ENCODE measurements at places on chromosomes 13 and 19. TPM values are rescaled to one million over a fixed set of nuclear protein-coding genes. Genes with fewer than 3 reads are reported as not detected.

Gene PEX11G
- 4.2 TPM for total RNA-seq

Gene TMEM205
- 170 TPM for total RNA-seq

Gene EFNA2
- total RNA-seq, result not detected

Gene NLRP9
- total RNA-seq, result not detected

Gene REXO1
- 30.5 TPM for total RNA-seq

Gene DLEU7
- 1.7 TPM for total RNA-seq

Gene PROZ
- not detected for total RNA-seq

Gene DPRX
- total RNA-seq, result not detected

Gene METTL21C
- not detected for total RNA-seq

Gene GFY
- not detected for total RNA-seq

Gene TMEM38A
- total RNA-seq, result 2.2 TPM

Gene PRTN3
- not detected for total RNA-seq

Gene UPK1A
- not detected for total RNA-seq

Measured in subcutaneous adipose tissue (tissue), 4 donors.